ENCODE measurements at places on chromosomes 4 and X.

- DNase-seq: no peak
Measured at GRCh38 chr4:122701965-122702364, 30.5 kb upstream of the BBS12 start.

DNA sequence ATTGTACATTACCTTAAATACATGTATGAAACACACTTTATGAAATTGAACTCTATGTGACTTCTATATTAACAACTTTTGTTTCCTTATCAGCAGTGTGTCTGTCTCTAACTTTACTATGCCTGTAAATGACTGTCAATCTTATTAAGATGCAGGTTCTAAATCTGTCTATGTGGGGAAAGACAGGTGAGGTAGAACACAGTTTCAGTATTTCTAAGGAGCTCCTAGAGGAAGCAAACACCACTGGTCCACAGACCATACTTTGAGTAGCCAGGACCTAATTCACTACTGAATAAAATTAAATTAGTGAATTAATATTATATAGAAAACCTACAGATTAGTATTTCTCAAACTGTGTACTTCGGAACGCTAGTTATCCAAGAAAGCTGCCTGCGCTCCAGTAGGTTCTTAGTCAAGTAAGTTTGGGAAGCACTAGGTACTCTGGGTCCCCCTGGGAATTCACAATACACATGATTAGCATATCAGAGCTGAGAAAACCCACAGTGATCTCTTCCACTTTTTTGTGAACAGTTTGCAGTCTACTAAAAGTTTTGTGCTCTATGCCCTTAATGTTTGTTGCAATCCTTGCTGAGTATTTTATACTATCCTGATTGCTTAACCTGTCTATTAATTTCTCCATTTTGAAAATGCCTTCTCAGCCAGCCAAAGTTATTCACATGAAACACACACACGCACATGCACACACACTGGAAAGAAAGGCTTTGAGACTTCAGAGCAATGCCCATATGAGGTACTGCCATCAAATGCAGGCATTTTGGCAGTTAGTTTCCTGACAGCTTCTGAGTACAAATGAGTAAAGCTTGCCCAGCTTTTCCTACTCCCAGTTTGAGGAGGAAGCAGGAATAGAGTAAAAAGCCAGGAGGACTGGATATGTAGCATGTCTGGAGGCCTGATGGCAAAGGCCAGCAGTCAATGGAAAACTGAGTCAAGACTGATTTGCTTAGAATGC lies 133.6 kb upstream of the CPEB2 start:
- no peak for DNase-seq

DNA sequence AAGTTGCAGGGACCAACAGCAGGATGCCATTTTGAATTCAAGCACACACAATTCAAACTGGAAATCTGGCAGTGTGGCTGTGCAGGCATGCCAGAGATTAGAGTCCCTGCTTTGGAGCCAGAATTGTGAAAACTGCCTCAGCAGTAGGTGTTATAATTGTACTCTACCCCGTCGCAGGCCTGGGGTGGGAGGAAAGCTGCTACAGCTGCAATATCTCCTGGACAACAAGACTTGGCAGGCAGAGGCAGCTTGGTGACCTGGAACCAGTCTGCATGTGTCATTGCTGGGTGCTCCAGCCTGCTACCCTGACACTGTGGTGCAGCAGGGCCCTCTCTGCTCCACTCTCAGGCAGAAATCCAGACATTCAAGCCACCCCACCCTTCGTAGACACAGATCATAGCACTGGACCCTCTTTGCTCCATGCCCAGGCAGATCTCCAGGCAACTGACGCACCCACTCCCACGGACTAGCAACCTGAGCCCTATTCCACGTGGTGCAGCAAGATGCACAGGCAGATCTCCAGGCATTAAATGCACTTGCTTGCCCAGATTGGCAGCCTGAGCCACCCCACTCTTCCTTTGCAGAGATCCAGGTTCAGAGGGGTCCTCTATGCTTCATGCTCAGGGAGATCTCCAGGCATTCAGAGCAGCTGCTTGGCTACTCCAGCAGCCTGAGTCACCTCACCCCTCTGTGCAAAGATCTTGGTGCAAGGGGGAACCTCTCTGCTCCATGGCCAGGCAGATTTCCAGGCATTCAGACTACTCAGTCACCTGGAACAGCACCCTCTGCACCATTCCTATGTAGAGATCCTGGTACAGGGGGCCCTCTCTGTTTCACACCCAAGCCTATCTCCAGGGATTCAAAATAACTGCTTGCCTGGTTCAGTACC lies 140.5 kb downstream of the LRBA start:
- no peak for DNase-seq

DNA sequence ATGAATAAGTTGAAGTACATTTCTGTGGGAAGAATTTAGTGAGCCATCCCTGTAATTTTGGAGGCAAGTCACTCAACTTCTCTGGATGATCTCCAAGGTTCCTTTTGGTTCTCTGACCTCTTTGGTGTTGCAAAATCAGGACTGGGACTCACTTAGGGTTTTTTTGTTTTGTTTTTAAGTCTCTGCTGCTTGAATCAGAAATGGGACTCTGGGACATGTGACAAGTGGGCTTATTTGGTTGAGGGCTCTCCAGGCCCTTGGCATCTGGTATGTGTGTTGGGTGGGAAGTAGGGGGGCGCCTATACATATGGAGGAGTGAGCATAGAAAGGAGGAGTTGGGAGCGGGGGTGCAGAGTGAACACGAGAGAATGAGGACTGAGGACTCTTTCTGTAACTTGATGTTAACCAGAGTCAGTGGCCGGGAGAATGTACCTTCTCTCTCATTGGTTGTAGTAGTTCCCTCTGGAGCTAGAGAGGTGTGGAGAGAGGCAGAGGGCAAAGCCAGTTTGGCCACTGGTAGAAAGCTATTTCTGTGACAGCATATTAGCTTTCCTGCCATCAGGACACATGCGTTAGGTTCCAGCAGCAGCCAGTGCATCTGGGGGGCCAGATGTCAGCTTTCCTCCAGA lies 1.9 kb downstream of the ARHGAP10 start:
- DNase-seq: no peak

- no peak for DNase-seq
Measured at GRCh38 chrX:24426340-24426913, 38.7 kb upstream of the PDK3 start.

GRCh38 chr4:12588582-12588981 lies 895.6 kb downstream of the RAB28 start:
- DNase-seq: no peak

DNA sequence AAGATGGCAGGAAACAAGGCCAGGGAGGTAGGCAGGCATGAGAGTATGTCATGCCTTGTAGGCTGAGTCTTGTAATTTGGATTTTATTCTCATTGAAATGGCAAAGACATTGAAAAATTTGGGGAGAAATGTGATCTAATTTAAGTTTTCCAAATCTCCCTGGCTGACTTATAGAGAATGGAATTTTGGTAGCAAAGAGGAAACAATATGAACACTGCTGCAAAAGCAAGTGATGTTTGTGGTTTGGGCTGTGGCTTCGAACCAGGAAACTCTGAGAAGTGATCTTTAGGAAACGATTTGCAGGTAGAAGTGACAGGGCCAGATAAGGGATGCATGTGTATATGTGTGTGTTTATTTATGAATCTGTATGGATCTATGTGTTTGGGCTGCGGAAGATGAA lies 35.6 kb downstream of the ARSJ start:
- DNase-seq: no peak

DNA sequence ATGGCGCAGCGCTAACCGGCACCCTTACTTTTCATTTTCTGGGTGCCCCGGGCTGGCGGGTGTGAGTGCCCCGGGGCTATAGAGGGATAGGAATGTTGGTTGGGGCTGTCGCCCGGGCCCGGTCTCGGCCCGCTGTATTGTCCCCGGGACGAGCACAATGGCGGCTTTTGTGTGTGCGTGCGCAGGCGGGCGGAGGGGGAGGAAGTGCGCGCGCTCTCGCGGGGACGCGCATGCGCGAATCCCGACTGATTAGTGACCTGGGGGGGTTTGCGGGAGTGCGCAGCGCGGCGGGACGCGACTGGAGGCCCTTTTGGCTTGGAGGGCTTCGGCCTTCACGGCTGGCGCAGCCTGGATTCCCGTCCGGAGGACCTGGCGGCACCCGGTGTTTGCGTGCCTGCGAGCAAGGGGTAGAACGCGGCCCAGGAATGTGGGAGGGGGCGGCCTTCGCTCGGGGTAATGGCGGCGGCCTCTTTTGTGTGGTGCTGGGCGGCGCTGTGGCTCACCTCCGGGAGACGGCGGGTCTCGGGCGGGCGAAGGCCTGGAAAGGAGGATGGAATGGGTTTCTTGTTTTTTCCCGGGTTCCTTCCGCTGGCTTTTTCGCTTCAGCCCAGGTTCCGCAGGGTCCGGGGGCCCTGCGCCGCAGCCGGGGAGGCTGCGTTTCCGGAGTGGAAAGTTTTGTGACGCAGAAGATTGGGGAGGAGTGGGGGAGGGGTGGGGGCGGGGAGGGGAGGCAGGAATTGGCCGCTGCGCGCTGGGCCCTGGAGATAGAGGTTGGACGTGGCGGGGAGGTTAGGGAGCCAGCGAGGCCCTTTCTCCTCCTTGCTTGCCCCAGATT lies 618 bp downstream of the DDX3X start:
- peak; percentile 93 for DNase-seq

- no peak for DNase-seq
Measured at GRCh38 chrX:137563681-137564651, 2.0 kb upstream of the ZIC3 start.

DNA sequence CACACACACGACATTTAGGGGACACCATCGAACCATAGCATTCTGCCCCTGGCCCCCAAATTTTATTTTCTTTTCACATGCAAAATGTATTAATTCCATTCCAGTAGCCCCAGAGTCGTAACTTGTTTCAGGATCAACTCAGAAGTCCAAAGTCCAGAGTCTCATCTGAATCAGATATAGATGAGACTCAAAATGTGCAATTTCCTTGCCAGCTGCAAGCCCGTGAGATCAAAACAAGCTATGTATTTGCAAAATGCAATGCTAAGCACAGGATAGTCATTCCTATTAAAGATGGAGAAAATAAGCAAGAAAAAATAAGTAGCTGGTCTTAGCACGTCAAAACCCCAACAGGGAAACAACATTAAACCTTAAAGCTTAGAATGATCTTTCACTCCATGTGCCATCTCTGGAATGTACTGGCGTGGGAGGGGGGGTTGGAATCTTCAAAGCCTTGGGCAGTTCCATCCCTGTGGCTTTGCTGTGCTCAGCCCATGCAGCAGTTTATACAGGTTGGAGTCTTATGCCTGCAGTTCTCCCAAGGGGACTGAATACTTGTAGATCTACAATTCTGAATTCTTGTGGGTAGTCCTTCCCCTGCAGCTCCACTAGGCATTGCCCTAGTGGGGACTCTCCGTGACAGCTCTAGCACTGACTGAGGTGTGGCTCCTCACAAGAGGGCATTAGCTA lies 47.7 kb upstream of the SYTL5 start:
- no peak for DNase-seq

GRCh38 chr4:41957634-41958033 lies 22.4 kb downstream of the TMEM33 start:
- DNase-seq: no peak

DNA sequence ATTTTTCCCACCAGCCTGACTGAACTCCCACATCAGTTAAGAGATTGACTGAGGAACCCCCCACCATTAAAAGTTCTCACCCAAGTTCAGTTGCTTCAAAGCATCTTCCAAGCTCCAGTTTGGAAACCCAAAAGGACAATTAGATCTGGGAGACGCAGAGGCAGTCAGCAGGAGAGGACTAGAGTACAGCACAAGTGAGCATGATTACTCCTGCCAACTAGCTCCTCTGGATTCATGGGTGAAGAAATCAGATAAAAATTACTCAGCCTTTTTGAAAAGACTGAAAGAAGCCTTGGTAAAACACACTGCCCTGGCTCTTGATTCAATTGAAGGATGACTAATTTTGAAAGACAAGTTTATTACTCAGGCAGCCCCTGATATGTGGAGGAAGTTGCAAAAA lies 297.5 kb downstream of the ADAM29 start:
- DNase-seq: no peak

DNA sequence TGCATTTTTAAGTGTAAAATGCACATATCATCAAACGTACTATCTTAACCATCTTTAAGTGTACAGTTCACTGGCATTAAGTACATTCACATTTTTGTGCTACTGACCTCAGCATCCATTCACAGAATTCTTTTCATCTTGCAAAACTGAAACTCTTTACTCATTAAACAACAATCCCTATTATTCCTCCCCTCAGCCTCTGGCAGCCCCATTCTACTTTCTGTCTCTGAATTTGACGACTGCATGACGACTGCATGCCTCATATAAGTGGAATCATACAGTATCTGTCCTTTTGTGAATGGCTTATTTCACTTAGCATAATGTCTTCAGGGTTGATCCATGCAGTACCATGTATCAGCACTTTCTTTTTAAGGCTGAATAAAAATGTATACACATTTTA lies 38.7 kb downstream of the CNKSR2 start:
- DNase-seq: no peak

- DNase-seq: no peak
Measured at GRCh38 chr4:152221816-152222516, 313.9 kb downstream of the FBXW7 start.

- DNase-seq: no peak
Measured at GRCh38 chr4:187606581-187606980, 389.0 kb upstream of the ZFP42 start.

- DNase-seq: no peak
Measured at GRCh38 chr4:156638334-156638733, 333.3 kb downstream of the PDGFC start.

Measured in GM06990 (cell line).